ENCODE measurements at places on chromosomes 1 and 21.
A peak's percentile ranks its signal among the peaks of the same experiment; 100 is the strongest.

DNA sequence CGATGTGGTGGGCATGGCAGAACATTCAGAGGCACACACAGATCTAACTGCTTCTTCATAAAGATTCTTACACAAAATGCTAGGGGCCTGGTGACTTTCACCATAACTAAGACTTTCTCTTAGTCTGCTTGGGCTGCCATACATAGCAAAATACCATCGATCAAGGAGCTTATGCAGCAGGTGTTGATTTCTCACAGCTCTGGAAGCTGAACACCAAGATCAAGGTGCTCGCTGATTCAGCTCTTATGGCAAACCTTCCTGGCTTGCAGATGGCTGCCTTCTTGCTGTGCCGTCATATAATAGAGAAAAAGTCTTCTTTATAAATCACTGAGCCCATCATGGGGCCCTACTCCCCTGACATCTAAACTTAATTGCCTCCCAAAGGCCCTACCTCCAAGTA lies 487.3 kb downstream of the AJAP1 start:
- no peak for DNase-seq

- no peak for DNase-seq
Measured at GRCh38 chr1:118890851-118891384, 97.2 kb downstream of the TBX15 start.

DNA sequence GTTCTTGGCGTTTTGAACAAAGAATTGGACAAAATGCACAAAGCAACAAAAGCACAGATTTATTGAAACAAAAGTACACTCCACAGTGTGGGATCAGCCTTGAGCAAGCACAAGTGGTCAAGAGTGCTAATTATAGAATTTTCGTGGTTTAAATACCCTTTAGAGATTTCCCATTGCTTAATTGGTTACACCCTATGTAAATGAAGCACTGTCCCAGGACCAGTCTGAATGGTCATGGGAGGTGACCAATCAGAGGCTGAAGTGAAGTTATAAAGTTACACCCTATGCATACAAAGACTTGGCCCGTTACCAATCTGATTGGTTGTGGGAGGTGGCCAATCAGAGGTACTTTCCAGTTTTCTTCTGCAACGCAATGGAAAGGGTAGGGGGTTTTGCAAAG lies 223.6 kb downstream of the CENPF start:
- DNase-seq = no peak

DNA sequence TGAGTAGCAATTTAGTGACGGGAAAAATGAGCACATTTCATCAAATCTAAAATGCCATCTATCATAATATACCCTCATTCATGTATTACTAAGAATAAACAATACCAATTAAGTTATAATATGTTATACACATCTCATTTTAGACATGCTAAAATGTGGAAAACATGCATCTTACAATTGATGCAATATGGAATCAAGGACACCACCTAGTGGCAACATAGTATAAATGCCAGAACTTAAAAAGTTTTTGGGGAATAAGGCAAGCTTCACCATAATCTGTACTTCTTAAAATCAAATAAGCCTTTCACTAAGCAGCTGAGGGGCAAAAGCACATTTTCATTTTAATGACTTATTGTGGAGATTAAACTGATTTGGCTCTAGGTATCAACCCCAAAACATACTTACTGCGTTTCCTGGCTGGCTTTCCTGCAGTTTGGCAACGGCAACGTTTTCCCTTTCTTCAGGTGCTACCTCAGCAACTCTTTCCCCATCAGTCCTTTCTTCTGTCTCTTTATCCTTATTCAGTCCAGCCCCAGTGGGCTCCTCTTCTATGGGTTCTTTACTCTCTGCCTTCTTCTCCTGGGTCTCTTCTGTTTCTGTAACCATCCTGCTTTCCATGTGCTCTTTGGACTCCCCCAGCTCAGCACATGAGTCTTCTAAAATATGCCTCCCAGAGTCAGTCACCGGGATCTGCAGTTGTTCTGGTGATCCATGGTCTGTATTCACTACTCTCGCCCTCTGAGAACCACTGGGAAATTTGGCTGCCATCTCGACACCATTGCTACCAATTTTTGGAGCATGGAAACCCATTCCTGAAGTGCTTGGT lies 11.4 kb downstream of the SDE2 start:
- DNase-seq = no peak

GRCh38 chr1:112704391-112704933 lies 2.5 kb downstream of the RHOC start:
- no peak for DNase-seq

DNA sequence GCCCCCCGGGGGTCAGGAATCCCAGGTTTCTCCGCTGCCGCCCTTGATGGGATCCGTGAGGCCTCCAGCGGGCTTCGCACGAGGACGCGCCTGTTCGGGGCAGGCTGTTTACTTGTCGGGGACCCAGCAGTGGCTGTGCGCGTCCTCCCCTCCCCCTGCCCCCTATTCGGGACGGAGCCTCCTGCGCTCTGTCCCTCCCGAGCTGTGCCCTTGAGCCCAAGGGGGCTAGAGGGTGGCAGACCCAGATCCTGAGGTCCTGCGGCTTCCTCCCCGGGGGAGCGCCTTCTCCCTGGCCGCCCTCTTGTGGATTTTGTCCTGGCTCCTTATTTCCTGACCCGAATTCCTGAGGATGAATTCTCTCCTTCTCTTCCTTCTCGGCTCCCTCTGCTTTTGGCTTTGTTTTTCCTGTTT lies 38.4 kb downstream of the PIK3CD start:
- DNase-seq = no peak

DNA sequence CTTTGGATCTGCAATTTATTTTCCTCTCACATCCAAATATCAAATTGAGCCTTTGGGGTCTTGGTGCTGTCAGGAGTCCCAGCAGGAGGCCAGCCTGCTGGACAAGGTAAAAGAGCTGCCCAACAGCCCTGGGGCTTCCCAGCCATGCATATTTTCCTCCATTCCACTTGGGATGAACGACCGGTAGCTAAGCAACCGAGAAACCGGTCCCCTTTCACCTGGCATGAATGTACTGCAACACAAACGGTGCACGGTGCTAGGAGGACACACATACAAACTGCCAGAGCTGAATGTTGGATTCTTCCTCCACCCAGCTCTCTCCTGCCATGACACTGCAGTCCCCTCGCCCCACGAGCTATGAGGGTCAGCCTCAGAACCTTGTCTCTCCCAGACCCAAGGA lies 42.7 kb downstream of the BCAR3 start:
- no peak for DNase-seq

DNA sequence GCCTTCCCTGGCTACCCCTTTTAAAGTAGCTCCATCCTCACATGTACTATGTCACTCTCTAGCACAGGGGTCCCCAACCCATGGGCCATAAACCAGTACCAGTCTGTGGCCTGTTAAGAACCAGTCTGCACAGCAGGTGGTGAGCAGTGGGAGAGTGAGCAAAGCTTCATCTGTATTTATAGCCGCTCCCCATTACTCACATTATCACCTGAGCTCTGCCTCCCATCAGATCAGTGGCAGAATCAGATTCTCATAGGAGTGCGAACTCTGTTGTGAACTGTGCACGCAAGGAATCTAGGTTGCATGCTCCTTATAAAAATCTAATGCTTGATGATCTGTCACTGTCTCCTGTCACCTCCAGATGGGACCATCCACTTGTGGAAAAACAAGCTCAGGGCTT lies 116.6 kb upstream of the FOXD3 start:
- no peak for DNase-seq

GRCh38 chr1:159089184-159089791 lies 12.7 kb upstream of the AIM2 start:
- no peak for DNase-seq

- DNase-seq = no peak
Measured at GRCh38 chr21:44780767-44781459, 20.7 kb downstream of the UBE2G2 start.

GRCh38 chr1:61098333-61098732 lies 16.0 kb downstream of the NFIA start:
- no peak for DNase-seq

- DNase-seq = no peak
Measured at GRCh38 chr21:41016472-41016871, 151.5 kb upstream of the BACE2 start.

DNA sequence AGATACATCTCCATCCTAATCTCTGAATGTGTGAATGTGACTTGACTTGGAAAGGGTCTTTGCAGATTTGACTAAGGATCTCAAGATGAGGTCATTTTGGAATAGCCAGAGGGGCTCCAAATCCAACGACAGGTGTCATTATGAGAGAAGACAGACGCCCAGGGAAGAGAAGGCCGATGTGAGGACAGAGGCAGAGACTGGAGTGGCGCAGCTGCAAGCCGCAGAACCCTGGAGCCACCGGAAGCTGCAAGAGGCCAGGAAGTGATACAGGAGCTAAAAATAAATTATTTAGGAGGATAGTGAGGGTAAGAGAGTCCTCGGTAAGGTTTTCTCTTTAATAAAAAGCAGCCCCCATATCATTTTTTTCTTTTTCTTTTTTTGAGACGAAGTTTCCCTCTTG lies 9.7 kb upstream of the AADACL4 start:
- DNase-seq = no peak

DNA sequence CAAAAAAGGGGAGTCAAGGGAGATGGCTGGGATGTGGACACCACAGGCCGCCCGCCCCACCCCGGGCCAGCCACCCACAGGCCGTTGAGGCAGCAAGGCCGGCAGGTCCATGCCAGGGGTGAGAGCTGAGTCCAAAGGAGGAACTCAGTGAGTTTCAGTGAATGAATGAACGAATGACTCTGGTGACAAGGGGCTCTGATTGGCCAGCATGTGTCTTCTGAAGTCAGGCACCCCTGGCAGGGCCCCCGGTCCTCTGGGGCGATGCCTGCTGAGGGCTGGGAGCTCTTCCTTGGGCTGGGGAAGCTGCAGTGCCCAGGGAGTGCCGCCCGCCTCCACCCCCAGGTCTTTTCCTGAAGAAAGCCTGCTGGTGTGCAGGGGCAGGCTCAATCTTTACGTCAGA lies 236.1 kb upstream of the VAMP3 start:
- no peak for DNase-seq

DNA sequence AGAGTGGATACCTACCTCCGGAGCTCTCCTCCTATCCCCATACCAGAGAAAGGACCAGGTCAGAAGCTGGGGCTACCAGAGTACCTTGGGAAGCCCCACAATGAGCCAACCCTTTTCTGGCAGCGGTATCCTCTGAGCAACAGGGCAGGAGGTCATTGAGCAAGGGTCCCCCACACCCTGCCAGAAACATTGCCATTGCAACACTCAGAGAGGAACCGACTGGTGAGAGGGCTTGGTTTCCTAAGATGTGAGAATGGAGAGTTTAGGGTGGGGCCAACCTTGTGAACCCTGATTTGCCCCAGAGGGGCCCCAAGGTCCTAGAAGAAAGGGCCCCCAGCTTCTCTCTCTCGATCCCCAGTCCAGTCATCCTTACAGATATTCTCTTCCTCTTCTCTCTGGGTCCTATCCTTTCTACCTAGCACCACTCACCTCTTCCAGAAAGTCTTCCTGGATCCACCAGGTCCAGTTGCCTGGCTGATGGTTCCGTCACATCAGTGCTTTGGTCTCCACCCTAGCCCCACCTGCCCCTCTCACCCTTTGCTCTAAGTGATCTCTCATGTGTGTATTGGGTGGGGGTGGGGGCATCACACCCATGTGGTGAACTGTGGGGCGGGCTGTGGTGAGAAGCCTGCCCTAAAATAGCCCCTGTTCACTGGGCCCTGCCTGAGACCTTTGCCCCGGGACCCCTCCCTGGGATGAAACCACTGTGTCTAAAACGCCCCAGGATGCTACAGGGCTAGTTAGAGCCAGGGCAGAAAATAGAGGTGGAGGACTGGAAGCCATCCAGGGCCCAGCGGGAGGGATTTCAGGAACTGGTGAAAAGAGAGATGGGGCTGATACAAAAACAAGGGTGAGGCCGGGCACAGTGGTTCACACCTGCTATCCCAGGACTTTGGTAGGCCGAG lies 8.7 kb downstream of the FGR start:
- no peak for DNase-seq

GRCh38 chr1:156480016-156480370 lies 20.6 kb downstream of the MEF2D start:
- no peak for DNase-seq

GRCh38 chr1:27090911-27091310 lies 64.0 kb downstream of the SLC9A1 start:
- no peak for DNase-seq

- no peak for DNase-seq
Measured at GRCh38 chr1:168887381-168887780, 158.4 kb upstream of the DPT start.

DNA sequence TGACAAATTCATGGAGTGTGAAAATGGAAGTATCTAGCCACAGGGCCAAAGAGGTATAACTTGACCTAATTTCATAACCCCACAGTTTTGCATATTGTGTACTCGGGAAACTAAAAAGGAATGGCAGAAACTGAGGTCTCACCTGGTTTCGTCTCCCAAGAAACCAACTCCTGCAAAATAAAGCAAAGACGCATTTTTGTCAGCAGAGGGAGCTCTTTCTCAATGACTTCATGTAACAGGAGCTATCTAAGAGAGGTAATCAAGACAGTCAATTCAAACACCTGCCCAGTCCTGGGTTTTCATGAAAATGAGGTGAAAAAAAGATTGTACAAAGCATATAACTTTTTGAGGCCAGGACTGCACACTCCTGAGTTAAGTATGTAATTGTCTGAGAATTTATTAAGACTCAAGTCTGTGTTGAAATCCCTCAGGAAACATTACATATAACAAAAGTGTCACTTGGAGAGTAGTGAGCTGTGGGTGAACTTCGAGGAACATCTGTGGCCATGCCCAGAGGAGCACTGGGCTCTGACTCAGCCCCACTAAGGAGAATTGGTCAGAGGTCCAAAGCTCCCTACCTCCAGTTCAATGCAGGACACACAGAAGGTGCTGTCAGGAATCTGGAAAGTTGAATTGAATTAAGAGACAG lies 17.6 kb downstream of the FCRL4 start:
- peak; percentile 44 for DNase-seq

GRCh38 chr1:204455063-204455830 lies 39.4 kb downstream of the PIK3C2B start:
- DNase-seq = no peak

DNA sequence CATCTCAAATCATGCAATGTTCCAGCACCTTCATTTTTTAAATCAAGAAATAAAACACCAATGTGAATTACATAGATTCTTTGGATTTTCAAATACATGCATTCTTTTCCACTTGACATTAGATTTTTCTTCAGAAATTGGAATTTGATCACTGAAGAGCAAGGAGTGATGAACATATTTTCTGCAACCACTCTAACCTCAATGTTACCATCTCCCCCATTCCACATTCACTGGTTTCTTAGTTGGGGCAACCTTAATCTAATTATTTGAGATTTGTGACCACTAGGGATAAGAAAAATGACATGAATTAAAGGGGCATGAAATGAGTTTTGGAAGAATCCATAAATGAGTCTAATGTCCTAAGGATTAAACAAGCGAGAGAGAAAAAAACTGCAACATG lies 168.7 kb upstream of the NR5A2 start:
- no peak for DNase-seq

GRCh38 chr1:203362720-203363025 lies 11.8 kb upstream of the FMOD start:
- no peak for DNase-seq

GRCh38 chr1:225409051-225409450 lies 18.8 kb downstream of the LBR start:
- no peak for DNase-seq
